ENCODE measurements at places on chromosomes 6 and 20.

DNA sequence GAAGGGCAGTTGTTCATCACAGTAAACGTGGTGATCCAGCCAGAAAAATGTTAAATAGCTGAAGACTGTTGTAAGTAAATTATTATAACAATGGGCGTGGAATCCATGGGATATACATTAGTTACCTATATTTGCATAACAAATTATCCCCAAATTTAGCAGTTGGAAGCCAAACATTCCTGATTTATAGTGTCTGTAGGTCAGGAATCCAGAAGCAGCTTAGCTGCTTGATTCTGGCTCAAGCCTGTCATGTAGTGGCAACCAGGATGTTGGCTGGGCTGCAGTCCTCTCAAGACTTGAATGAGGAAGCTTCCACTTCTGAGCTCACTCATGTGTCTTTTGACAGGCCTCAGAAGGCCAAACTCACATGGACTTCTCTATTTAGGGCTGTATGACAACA is 6.9 kb upstream of the ADGRB3 start:
- DNase-seq = no peak

DNA sequence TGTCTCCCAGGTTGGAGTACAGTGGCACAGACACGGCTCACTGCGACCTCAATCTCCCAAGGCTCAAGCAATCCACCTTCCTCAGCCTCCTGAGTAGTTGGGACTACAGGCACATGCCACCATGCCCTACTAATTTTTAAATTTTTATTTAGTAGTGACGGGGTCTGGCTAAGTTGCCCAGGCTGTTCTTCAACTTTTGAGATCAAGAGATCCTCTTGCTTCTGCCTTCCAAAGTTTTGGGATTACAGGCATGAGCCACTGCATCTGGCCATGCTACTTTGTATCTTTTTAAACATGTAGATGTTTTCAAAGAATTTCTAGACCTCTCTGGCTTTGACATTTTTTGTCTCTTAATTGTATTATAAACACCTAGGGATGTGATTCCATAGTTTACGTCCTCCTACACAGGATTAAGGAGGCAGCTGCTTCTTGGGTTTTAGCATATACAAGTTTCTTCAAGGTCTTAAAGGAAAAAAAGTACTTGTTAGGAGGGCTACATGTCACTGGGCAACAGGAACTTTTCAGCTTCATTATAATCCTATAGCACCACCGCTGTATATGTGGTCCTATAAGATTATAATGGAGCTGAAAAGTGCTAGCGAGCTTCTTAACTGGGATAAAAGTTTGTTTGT is 1.3 kb downstream of the ADAT2 start:
- DNase-seq = no peak

DNA sequence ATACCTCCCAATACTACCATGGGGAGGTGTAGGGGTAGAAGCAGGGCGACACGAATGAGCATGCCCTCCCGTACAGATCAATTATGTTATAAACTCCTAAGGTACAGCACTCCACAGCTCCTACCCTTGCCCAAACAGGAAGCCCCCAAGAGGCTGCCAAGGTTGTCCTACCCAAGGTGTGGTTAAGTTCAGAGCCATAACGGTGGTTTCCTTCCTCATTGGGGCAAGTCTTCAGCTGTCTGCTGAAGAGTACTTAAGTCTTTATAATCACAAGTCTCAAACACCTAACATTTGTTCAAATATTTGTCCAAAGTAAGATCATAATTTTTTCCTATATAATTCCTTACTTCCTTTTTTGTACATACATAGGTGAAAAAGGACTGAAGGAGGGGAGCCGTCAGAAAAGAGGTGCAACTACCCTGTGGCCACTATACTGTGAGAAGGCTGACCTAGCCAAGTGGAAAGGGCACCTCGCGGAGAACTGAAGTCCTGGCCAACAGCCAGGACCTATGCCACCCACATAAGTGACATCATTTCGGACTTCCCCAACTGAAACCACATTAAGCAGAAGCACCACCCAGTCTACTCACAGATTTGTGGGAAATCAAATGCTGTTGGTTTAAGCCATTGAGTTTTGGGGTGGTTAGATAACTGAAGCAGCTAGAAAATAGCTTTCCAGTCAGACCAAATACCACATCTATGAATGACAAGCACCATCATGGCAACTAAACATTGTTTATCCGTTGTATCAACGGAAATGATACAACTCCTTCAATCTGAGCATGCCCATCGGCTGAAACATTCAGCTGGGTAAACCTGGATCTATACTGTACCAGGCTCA is 2.9 kb upstream of the RAB22A start:
- DNase-seq = peak; percentile 76

GRCh38 chr6:135540207-135540840 is 42.8 kb upstream of the AHI1 start:
- no peak for DNase-seq

GRCh38 chr6:118746145-118746824 is 94.9 kb upstream of the CEP85L start:
- DNase-seq = no peak

DNA sequence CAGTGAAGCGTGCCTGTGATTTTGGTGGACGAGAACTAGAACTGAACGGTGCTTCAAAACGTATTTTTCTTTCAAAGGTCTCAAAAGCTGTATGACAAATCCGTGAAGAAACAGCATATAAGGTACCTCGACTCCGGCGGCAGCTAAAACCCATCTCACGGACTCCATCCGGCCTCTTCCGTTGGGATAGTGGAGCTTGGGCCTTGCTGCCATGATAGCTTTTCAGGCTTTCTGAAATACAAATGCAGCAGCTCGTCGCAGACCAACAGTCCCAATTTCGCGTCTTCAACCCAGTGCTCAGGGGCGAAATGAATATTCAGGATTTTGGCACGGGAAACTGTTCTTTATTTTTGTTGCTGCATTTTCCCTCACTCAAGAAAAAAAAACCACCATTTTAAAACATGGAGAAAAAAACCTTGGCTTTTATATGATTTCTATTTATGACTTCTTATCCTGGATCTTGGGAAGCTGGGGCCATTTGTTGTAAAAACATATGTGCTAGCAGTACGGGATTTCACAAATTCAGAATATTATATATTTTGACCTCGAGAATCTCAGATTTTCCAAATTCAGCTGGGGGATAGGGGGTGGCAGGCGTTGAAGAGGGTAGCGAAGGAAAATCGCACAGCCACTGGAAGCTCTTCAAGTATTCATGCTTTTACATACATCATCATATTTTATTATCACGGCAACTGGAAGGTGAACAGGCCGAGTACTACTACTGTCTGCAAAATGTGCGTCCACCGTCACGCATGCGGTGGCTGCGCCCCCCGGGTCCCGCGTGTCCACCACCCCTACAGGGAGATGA is 849 bp downstream of the GSTA4 start:
- DNase-seq = no peak

DNA sequence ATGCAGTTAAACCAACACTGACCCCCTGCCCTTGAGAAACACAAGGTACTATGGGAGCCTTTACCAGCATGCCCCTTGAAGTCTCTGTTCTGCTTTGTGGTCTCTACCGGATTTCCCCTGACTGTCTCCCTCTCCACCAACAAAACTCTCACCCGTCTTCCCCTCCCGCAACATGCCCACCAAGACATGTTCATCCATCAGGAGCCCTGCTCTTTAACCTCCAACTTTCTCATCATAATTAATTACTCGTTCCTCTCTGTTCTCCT is 1.1 kb downstream of the ZNF165 start:
- DNase-seq = no peak

DNA sequence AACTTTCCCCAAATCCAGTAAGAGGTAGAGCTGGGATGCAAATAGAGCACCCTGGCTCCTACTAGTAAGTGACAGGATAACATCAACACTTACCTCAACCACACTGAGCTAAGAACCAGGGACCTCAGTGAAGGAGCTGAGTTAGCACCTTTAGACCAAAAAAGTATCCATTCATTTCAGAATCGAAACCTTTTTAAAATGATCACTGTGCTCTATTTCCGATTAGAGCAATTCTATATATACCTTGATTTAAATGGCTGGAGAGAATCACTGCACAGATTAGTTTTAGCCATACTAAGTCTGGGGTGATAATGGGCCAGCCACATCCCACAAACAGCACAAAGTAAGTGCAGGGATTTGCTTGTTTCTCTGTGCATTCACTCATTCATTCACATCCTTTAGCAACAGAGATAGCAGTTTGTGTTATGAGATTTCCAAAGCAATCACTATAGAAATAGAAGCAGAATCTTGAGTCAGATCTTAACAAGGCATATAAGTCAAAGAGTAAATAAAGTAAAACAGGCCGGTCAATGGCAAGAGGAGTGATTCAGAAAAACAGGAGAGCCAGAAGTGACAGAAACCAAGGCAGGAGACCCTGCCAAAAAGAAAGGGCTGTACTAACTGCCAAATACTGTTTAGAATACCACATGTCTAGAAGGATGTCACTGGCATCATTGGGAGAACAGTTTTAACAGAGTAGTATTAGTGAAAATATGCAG is 136.3 kb downstream of the KIF13A start:
- no peak for DNase-seq

DNA sequence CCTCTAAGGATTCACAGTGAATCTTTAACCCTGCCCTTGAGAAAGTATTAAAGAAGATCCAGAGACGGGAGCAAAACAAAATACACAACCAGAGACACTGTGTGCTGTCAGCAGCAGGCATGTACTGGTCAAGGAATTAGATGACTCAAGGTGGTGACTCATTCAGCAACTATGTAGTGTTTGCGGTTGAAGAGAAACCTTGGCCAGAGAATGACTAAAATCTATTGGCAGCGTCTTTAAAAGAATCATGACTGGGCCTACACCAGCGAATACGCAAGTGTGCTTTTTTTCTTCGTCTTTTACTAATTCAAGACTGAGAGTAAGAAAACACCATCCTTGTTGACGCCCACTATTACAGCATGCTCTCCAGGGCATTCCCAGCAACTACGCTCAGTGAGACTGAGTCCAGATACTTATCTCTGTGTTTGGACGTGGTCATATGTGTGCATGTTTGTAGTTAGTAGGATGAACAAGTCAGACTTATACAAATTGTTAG is 72.4 kb upstream of the BACH2 start:
- DNase-seq = peak; percentile 99

GRCh38 chr6:160263196-160263939 is 4.7 kb upstream of the SLC22A2 start:
- DNase-seq = no peak

GRCh38 chr20:62792940-62793756 is 3.1 kb upstream of the MRGBP start:
- no peak for DNase-seq

DNA sequence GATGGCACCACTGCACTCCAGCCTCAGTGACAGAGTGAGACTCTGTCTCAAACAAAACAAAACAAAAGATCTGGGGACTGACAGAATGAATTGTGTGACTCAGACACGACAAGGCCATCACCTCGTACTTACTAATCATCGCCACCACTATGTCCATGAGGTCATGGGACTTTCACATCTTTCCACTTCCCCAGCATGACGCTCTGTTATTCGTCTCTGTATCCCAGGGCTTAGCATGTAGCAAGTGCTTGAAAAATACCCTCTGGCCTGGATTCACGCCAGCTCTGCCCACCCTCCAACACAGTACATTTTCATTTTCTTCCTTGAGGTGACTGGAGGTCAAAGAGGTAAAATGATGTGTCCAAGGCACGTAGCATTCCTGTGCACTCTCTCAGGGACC is 27.8 kb downstream of the FGD2 start:
- no peak for DNase-seq

DNA sequence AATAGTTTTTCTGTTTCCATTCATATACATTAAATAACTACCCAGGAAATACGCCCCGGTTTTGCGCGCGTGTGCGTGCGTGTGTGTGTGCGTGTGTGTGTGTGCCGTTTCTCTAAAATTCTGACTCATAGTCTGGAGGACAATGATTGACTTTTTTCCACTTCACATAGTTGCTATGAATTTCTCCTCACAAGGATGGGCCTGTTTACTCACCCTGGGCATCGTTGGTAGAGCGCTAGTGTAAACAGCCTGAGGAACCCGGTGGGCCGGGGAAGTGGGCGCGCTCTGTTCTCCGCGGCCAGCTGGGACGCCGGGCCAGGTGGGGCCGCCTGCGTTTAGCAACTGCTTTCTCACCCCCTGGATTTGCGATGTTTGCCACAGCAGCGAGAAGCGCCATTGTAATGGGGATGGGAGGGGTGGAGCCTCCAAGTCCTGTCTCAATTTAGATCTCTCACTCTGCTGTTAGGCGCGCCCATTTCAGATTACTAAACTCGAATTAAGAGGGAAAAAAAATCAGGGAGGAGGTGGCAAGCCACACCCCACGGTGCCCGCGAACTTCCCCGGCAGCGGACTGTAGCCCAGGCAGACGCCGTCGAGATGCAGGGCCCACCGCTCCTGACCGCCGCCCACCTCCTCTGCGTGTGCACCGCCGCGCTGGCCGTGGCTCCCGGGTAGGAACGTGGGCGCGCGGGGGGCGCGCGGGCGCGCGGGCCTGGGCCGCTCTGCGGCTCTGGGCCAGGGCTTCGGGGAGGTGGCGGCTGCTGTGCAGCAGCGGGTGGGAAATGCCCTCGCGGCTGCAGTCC is at the start of gene CD109:
Gene CD109, plus strand, starts transcription at position 585 of the 803 bp plus-strand sequence. Its CDS starts 13 bp downstream, at position 598.
- peak; percentile 78 for DNase-seq

DNA sequence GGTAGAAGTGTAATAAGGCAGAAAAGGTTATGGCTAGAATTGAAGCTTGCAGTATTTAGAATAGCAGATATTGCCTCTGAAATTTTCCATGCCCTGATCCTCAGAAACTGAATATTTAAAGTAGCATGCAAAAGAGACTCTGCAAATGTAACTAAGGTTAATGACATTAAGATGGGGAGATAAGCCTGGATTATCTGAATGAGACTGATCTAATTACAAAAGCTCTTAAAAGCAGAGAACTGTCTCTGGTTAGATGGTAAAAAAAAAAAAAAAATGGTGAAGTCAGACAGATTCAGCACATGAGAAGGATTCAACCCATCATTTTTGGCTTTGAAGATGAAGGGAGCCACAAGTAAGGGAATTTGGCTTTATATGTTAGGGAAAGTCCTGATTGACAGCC is 503.7 kb upstream of the IRAK1BP1 start:
- DNase-seq = no peak

GRCh38 chr20:40512994-40513393 is 176.0 kb downstream of the MAFB start:
- no peak for DNase-seq
